ENCODE measurements at places on chromosomes 12 and 14. TPM values are rescaled to one million over a fixed set of nuclear protein-coding genes. Genes with fewer than 3 reads are reported as not detected.

DNA sequence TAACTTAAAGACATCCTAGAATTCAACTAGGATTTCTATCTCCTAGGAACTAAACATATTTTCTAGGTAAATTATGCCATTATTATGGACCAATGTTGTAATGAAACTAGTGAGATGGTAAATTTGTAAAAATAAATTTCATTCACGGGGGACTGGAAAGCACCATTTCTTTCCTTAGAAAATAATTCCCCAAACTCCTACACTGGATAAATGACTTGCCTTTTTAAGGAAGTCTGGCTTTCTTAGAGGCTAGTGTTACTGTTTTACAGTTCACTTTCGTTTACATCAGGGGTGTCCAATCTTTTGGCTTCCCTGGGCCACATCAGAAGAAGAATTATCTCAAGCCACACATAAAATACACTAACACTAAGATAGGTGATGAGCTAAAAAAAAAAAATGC is 3.3 kb downstream of the SLC39A9 start:
- no peak for DNase-seq

DNA sequence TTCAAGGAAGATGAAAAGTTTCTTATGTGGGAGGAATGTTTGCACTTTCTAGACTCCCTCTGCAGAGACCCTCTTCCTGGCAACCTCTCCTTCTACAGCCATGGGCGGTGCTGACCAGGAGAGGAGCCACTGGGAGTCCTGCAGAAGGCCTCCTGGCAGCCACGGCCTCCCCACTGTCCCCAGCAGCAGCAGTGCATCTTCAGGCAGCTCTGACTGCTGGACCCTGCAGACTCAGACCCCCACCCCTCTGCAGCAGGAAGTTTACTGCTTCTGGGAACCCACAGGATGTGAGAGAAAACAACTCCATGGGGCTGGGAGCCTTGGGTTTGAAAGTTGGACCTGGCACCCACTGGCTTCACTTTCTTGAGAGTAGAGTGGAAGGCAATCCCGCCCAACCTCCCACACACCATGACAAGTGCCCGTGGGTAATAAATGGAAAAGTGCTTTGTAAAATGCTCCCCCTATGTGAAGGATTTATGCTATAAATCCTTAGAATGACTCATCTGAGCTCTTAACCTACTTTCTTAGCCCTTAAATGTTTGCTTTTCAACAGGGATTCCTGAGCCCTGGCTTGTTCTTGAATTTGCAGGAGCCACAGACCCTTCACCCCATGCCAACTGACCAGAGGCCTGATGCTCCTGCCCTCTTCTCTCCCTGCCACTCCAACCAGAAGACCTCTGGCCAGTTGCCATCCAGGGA is 37.5 kb upstream of the DDX11 start:
- no peak for DNase-seq

GRCh38 chr12:75690296-75690955 is 179.0 kb upstream of the KRR1 start:
- DNase-seq, result no peak

The TPI1 gene
- polyA plus RNA-seq, result 515 TPM

DNA sequence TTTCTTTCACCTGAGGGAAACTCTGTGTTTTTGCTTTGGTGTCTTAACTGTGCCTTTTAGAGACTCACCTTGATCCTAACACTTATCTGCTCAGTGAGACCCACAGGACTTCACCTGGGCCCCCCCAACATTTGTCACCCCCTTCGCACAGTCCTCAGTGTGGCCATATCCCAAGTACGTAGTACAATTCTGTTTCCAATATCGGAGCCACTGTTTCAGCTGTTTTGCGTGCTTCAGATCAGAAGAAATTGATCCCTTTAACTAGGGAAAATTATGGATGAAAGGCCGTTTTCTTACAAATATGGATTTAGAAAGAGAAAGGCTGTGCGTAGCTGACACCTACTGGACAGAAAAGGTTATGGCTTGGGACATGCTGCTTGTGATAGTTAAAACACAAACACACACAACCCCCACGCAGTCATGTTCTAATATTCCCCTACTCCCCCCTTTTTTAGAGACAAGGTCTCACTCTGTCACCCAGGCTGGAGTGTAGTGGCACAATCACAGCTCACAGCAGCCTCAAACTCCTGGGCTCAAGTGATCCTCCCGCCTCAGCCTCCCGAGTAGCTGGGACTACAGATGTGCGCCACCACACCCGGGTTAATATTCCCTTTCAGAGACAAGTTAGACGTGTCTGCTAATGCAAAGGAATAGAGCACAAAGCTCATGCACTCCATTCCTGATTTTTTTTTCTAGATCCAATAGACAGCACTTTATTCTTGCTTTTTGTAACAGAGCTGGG is 3.6 kb upstream of the SLC7A8 start:
- peak; percentile 57 for DNase-seq

The PPP1R36 gene
- 1.5 TPM for polyA plus RNA-seq

All from left kidney (tissue), 8 donors.